MM.1S (cell line): ENCODE measurements at places on chromosomes 11 and 22.

- no peak for DNase-seq
Measured at GRCh38 chr22:37604875-37605274, 3.8 kb upstream of the GGA1 start.

DNA sequence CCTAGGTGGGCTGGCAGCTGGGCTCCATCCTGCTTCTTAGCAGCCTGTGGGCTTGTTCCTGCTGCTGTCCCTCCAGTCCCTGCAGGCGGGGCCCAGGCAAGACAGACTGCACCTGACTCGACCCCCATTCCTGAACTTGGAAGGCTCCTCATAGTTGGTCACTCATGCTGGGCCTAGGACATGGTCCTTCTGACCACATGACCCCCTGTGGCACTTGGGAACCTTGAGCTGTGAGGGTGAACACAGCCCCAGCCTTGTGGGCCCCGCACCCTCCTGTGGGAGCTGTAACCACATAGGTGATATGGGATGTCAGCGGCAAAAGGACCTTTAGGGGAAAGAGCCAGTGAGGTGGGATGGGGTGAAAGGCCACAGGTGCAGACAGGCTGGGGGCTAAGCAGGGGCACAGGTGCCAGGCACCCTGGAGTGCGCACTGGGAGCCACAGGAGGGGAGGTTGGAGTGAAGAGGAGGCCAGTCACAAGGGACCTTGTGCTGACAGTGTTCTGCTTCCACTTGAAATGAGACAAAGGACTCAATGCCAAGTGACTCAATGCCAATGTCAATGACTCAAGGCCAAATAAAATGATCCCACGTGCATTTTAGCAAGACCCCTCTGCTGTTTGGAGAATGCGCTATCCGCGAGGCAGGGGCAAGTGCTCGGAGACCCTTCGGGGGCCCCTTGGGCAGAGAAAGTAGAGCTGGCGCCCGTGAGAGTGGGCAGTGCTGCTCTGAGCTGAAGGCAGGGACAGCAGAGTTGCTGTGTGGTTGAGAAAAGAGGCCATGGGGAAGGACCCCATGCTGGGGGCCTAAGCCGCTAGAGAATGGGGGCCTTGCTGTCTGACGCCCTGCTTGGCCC, 90.7 kb downstream of the MORC2 start:
- DNase-seq = no peak

DNA sequence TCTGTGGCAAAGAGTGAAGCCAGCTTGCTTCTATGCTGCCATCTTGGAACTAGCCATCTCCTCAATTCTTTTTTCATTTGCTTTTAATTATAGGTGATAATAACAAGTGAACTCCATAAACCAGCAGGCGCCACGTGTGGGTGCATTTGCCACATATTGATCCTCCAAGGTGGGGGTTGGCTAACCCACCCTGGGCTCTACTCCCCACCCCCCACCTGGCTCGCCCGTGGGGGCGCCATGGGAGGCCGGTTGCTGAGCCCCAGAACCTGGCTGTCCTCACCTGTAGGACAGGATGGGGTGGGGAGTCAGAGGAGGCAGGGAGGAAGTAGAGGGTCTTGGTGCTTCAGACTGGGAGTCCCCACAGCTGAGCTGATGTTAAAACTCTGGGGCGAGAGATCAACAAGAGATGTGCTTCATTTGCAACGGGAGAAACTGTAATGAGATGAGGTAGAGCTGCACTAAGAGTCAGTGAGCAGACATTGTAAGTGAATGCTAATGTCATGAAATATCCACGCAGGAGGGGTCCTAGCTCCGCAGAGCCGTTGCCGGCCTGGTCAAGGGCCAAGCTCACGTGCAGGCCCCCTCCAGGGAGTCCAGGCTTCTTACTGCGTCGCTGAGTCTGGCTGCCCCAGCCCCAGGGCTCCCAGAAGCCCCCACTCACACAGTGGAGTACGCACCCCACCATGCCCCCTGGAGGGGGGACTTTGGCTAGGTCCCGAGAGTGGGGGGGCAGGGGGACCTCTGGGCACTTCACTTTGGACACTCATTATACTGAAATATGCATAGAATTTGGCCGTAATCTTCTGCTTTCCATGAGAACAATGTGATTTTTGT, 59.4 kb downstream of the BRD1 start:
- no peak for DNase-seq

GRCh38 chr11:42992594-42992993, 319.2 kb upstream of the API5 start:
- no peak for DNase-seq

- no peak for DNase-seq
Measured at GRCh38 chr22:39150848-39151215, 1.6 kb downstream of the CBX7 start.

GRCh38 chr11:120339394-120339890, 3.2 kb downstream of the ARHGEF12 start:
- DNase-seq = peak; percentile 60

GRCh38 chr22:29288837-29289236, 17.6 kb upstream of the GAS2L1 start:
- DNase-seq = no peak

GRCh38 chr22:24952837-24953383, 394 bp downstream of the KIAA1671 start:
- no peak for DNase-seq

DNA sequence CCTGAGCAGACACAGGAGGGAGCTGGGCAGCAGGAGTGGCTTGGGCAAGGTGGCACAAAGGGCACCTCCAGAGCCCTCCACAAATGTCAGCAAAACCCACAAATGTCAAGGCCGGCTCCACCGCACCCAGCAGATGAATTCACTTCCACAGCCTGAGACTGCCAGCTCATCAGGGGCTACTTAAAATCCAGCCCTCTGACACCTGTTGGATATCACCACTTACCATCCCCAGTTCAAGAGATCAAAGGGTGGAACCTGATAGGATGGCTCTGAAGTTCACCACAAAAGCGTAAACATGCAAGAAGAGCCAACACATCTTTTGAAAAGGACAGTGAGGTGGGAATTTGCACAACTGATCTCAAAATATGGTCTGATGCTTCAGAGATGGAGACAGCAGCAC, 168.6 kb upstream of the GRK3 start:
- no peak for DNase-seq

- no peak for DNase-seq
Measured at GRCh38 chr11:46675288-46675851, 25.0 kb downstream of the ARHGAP1 start.

- DNase-seq = no peak
Measured at GRCh38 chr11:73048446-73048845, 93.7 kb downstream of the FCHSD2 start.

- DNase-seq = no peak
Measured at GRCh38 chr11:134371436-134372185, 39.8 kb downstream of the GLB1L2 start.

DNA sequence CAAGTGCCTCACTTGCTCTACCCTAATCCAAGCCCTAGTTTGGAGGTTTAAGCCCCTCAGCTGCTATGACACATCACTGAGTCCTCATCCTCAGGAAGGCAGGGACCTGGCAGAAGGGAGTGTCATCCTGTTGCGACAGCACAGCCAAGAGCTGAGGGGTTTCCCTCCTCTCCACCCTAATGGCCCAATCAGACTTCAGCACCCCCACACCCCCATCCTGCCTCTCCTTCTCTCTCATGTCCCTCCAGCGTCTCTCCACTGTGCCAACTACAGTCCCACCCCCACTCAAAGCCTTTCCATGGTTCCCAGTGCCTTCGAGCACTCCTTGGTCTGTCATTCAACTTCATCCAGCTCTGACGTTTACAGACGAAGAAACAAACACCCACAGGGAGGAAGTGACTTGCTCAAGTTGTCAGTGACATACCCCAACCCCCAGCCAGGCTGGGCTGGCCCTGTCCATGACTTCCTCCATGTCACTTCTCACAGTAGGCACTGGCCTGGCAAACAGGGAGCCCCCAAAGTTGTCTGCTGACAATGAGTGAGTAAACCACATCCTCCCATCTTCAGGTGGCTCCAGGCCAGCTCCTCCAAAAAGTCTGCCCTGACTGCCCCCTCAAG, 15.6 kb downstream of the ARAP1 start:
- DNase-seq = no peak

DNA sequence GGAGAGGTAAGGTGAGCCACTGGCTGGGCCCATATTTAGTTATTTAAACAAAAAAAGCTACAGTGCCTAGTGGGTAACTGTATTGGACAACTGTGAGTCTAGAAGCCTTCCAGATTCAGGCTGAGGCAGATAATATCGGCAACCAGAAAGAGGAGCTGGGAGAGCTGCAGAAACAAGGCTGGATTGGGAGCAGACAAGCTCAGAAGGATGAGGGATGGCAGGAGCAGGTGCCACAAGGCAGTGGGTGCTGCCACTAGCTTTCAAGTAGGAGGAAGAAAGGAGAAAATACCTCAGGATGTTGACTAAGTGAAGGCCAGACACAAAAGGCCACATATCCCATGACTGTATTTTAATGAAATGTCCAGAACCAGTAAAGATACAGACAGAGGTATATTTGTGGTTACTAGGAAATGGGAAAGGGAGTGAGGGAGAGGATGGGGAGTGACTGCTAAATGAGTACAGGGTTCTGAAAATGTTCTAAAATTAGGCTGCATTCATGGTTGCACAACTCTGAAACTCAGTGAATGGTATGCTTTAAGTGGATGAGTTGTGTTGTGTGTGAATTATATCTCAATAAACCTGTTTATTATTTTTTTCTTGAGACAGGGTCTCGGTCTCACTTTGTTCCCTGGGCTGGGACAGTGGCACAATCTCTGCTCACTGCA, 11.8 kb upstream of the RAPSN start:
- DNase-seq = no peak

DNA sequence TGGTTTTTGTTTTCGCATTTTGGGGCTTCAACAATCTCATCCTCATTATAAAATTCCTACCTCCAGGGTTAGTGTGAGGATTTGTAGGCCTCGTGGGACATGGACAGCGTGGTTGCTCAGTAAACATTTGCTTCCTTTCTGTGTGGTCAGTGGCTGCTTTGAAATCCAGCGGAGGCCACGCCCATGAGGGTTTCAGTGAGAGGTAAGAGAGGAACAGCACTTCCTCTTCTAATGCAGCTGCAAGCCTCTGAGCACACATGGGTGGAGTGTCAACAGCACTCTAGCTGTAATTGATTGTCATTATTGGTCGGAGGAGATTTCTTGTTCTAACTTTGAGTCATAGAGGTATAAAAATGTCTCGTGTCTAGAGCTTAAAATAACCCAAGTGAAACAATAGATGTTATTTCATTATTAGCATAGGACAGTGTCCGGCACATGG, 6.0 kb upstream of the ARHGAP42 start:
- peak; percentile 96 for DNase-seq

- no peak for DNase-seq
Measured at GRCh38 chr11:82738091-82738490, 4.4 kb upstream of the FAM181B start.

GRCh38 chr22:50695421-50696250, 23.0 kb downstream of the SHANK3 start:
- DNase-seq = no peak

DNA sequence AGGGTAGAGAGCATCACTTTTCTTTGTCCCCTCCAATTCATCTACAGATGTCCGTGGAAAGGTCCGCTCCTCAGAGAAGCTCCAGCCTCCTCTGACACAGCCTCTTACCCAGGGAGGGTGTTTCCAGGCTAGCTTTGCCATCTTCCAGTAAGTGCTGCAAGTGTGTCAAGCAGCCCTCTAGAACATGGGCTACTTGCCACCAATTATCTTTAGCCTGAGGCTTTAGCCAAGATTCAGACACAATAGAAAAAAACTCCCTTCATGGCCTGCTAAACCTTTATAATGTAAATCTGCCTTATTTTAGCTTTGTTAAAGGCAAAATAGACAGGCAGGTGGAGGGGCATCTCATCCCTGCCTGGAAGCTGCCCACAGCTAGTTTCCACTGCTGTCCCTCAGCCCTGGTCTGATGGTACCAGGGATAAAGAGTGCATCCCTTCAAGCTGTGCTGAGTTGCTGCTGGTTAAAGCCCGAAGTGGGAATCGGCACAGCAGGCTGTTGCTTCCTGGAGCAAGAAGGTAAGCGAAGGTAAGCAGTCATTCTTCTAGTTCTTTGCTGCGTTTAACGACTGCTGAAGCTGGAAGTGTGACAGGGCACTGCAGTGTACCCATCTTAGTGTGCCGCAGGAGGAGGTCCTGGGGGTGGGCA, 190.1 kb upstream of the E2F8 start:
- DNase-seq = peak; percentile 30

- DNase-seq = no peak
Measured at GRCh38 chr11:114271316-114271715, 24.9 kb upstream of the NNMT start.

GRCh38 chr22:23293720-23294119, 113.4 kb downstream of the BCR start:
- DNase-seq = no peak

GRCh38 chr11:30342736-30343166, 19.8 kb downstream of the ARL14EP start:
- peak; percentile 88 for DNase-seq

GRCh38 chr11:134691295-134691873, 279.3 kb upstream of the B3GAT1 start:
- no peak for DNase-seq

GRCh38 chr11:16403851-16404250, 47.5 kb upstream of the SOX6 start:
- DNase-seq = no peak

- DNase-seq = no peak
Measured at GRCh38 chr11:15035283-15035682, 38.1 kb upstream of the CALCB start.

DNA sequence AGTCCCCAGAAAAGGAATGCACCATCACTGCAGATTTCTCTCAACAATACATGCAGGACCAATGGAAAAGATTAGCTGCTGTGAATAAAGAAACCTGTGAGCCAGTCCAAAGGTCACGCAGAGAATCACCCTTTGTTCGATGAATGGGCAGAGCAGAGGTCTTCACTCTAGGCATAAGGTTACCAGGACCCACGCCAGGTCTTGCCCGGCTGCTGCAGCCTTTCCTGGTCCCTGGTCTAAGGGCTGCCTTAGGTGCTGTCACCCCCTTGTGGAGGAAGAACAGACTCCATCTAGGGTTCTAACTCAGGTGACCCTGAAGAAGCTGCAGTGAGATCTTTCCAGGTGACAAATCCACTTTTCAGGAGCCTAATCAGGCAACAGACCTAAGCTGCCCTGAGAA, 29.0 kb upstream of the NAP1L4 start:
- peak; percentile 32 for DNase-seq

DNA sequence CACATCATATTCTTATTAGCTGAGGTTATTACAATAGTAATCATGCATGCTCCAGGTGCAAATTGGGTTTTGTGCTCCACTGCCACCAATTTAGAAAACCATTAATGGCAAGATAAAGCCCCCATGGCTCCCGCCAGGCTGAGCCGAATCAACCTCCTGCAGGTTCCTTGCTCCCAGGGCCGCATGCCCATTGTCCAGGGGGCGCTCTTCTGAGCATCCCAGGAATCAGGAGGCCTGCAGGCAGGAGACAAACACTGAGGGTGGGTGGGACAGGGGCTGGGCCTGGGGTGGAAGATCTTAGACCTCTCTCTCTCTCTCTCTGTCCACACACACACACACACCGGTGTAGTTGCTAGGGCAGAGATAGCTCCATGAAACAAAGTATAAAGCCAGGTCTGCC, 57.4 kb downstream of the BUD13 start:
- DNase-seq = no peak
